ENCODE measurements at places on chromosomes 13 and 19.

DNA sequence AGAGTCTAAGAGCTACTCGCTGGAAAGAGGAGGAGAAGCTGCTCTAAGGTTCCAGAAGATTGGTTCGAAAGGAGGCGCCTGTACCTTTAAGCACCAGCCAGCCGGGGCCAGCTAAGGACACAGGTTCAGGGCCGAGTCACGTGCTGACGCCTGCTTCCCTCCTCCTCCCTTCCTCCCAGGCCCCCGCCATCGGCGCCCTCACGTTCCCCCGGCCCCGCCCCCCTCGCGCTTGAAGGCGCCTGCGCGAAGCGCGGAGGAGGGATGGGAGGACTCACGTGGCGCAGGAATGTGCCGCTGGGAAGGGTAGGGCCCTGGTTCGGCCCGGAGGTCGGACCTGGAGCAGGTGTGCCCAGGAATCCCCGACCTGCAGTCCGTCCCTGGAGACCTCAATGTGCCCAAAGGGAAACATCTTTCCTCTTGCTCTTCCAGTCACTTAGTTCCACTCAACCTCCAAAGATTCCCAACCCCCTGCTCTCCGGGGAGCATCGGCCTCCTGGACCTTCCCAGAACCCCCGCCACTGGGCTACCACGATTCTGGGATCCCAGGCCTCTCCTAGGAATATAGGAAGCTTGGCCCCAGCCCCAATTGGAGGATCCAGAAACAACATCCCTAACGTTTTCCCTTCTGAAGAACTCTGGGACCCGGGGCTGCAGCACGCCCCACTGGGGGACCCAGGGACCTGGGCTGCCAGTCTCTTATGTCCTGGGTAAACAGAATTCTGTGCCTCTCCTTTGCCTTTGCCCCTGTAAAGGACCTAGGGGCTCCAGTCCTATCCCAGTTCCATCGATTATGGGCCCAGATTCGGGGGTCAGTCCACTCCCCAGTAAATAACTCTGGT lies 2.5 kb downstream of the DBP start:
- peak; percentile 89 for DNase-seq

GRCh38 chr13:76874479-76874878 lies 11.7 kb downstream of the KCTD12 start:
- no peak for DNase-seq

DNA sequence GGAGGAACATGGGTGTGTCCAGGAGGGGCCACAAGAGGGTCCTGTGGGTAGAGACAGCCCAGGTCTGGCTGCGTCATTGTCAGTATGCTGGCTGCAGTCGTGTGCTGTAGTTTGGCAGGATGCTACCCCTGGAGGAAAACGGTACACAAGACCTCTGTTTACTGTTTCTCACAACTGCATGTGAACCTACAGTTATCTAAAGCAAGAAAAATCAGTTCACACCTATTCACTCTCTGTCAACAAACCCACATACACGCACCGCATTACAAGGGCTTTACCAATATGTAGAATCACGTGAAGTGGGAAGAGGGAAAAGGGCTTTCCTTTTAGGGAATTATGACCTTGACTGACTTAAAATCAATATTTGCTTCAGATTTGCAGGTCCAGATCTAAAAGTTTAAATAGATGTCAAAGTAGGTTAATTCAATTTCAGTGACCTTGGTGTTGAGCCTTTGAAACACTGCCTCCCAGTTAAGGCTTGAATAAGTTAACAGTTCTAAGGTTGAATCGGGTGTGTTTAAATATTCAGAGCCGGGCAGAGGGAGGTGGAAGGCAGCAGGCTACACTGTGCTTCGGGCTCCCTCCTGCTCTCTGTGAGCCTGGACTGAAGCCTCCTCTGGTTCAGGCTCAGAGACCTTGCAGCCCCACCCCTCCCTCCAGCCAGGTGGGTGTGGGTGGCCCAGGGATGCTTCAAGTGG lies 17.2 kb upstream of the MCF2L start:
- DNase-seq: no peak

DNA sequence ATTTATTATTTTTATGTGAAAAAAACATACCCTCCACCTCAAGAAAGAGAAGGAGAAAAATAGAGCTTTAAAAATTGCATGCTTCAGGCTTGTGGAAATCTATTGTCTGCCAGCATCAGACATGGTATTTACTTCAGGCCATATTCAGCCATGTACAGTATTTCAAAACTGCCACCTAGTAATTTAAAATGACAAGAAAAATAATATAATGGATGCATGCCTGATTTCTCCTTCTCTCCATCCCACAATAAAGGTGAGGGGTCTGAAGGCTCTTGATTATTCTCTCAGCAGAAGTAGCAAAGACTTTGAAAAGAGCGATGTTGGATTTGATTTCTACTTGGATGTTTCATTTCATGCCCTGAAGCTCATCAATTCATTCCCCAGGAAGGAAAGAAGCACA lies 250.7 kb downstream of the TBC1D4 start:
- DNase-seq: peak; percentile 63

- no peak for DNase-seq
These were observed 117.4 kb upstream of the WASF3 start for GRCh38 chr13:26440111-26440510.

- DNase-seq: no peak
These were observed 1052.8 kb upstream of the SPRY2 start for GRCh38 chr13:81393721-81394120.

Data from NCI-H2227 treated with DMSO at 0.1 percent for 48 hours (cell line).